CD8-positive, alpha-beta T cell (primary cell): ENCODE measurements at places on chromosomes 6 and 20.

GRCh38 chr6:170437719-170438401 is 115.2 kb downstream of the PSMB1 start:
- DNase-seq = no peak

DNA sequence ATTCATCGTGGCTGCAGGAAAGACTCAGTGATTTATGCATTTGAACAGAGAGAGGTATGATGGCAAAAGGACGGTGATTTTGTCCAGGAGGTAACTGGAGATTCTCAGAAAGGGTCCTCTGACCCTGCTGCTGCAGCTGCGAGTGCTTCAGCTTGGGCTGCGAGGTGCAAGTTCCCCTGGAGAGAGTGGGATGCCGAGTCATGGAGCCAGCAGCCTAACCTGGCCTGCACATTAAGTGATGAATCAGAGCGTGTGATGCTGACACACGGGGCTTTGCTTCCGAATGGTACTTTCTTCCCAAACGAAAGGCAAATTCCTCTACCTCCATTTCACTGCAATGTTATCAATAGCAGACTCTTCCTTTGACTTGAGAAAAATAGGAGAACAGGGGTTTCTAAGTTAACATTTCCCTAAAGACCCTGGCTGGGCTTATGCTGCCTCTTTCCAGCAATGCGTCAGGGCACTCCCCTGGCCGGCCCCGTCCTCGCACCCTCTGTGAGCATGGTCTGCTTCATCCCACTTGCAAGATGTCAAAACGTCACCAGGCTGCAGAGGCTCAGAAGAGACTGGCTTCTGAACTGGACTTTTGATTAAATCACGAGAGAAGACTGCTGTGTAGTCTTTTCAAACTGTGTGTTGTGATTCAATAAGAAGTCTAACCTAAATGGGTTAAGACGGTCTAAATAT is 628.0 kb upstream of the AGPAT4 start:
- DNase-seq = no peak

- no peak for DNase-seq
These were observed 9.7 kb upstream of the ECI2 start for GRCh38 chr6:4145083-4145482.

DNA sequence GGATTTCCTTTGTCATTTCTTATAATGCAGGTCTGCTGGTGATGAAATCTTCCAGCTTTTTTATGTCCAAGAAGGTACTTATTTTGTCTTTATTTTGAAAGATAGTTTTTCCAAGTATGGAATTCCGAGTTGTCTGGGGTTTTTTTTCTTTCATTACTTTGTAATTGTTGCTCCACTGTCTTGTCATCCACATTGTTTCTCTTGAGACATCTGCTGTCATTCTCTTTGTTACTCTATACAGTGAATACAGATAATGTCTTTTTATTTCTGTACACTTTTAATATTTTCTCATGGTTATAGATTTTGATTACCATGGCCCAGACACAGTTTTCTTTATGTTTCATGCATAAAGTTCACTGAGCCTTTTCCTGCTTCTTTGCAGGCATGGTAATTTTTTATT is 133.1 kb downstream of the SYCP2 start:
- no peak for DNase-seq

DNA sequence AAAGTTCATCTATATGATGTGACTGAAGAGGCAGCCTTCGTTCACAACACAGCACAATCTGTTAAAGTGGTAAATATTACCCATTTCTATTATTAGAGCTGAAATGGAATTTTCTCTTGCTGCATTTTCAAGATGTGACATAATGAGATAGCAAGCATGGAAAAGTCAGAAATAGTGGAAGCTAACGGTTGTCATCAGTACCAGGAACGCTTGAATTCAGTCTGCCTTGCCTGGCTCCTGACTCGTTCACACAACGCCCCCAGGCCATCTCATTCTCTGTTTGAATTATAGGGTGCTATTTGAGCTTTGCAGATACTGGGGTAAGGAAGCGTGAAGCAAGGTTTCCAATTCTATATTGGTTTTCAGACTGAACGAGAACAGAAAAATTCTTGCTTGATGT is 116.5 kb upstream of the MAP3K7 start:
- no peak for DNase-seq

DNA sequence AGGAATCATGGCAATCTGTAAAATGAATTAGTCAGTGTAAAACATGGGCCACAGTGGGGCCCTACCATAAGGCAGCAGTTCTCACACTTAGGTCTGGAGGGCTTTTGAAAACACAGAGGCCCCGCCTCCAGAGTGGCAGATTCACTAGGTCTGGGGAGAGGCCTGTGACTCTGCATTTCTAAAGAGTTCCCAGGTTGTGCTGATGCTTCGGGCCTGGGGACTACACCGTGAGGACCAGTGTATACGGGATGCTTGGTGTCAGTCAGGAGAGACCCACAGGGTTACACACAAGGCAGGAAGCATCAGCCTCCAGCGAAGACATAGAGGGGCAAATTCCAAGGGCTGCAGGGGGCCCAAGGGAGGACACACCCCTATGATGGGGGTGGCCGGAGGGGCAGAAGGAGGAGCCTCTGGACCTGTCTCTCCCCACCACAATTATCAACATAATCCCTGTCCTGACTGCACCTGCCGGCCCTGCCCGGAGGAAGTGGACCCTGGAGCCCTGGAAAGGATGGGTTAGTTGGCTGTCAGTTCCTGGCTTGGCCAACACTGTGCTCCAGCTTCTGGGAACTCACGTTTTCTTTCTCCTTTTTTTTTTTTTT is 46.7 kb downstream of the FGD2 start:
- no peak for DNase-seq

- DNase-seq = peak; percentile 26
These were observed 7.9 kb upstream of the SDCBP2 start for GRCh38 chr20:1336699-1337367.

- no peak for DNase-seq
These were observed 288.7 kb downstream of the KIF16B start for GRCh38 chr20:16284385-16285100.

DNA sequence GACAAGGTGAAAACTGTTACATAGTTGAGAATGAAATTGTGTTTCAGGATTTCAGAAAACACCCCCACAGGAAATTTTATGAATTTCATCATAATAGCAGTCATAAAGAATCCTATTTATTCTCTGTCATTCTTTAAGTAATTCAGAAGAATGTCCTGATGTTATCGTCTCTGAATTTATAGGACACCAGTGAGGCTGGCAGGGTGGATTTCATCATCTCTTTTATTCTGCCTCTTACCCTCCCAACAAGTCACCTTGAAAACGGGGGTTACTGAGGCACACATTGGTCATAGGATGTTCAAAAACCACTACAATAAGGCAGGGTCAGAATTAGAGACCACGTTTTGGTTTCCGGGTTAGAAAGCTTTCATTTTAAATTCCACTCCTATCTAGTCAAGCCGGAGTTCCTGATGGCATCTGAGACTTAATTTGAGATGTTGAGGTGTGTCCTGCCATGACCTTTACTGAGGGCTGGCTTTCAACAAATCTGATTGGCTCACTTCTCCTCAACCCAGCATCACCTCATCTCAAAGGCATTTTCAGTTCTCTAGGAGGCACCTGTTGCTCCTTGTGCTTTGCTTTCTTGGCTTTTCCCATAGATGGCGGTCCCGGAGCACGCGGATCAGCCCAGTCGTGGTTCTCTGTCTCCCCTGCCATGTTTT is 230.6 kb upstream of the SUPT3H start:
- DNase-seq = no peak

DNA sequence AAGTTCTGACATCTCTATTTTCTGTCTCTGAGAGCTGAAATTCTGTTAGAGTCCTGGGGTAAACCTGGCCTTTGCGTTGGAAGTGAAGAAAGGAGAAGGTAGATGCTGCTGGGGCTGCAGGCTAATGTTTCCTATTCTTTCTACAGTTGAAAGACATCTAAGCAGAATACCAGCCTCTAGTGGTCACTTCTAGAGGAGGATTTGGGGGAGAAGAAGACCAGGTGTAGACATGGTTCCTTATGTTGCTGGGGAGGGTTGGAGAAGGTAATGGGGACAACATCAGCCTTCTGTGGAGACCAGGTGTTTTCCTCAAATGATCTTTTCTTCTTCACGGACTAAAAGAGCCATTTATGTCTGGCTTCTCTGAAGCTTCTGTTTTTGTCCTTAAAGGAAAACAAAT is 62.6 kb downstream of the BTBD3 start:
- no peak for DNase-seq

DNA sequence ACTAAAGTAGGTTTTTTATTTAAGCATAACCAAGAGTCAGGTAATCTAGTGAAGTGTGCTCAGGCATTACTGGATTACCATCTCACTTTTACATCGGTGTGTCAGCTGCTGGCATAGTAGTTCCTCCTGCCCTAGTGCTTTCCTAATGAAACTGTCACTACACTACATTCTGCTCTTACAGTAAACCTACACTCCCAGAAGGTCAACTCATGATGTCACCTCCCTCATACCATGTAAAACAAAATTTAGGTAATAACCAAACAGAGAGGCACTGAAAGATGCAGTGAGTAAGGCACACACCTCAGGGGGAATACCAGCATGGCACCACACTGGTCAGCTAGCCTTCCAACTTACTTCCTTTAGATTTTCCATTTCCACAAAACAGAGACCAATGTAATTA is 23.3 kb downstream of the HUS1B start:
- no peak for DNase-seq

- DNase-seq = no peak
These were observed 67.9 kb upstream of the RNF24 start for GRCh38 chr20:4083098-4083865.

DNA sequence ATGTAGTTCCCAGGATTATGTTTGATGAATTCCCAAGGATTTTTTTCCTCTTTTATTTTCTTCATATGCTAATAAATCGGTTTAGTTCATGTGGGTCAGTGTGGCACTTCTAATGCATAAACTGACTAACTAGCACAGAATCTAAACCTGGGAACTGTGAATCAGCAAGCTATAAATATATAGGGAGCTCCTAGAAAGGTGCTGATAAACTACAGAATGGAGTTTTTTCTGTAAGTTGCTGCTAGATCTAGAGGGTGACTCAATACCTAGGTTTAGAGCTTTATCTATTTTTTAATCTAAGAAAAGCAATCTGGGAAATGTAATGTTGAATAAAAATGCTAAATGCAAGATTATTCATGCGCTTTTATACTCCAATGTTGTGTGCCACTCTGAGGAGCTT is 118.8 kb upstream of the PTCHD4 start:
- no peak for DNase-seq
